ENCODE measurements at places on chromosomes 7 and 10.
A peak's percentile ranks its signal among the peaks of the same experiment; 100 is the strongest.

DNA sequence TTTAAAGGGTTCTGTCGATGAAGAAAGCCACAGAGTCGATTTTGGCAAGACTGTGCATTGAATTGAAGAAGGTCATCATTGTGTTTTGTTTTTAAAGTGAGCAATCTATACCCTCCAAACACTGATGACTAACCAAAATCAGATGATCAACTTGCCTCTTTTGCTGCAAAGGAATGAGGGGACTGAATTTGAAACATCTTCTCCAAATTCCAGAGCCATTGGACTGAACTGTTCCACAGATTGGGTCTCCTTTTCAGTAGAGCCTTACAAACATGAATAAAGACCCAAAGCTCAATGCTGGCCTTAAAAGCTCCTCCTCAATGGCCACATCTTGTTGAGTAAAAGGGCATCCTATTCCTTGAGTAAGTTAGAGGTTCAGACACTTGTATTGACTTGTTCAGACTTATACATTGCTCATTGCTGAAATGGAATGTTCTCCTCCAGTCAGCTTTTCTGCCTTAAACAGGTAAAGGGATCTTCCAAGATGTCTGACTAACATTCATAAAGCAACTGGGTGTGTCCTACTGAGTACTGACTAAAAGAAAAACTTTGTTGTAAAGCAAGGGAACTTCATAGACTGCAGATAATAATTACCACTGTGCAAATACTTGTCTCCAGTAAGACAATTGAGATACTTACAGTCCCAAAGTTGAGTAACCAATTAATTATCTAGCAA, 630.6 kb downstream of the KCNMA1 start:
- no peak for DNase-seq

DNA sequence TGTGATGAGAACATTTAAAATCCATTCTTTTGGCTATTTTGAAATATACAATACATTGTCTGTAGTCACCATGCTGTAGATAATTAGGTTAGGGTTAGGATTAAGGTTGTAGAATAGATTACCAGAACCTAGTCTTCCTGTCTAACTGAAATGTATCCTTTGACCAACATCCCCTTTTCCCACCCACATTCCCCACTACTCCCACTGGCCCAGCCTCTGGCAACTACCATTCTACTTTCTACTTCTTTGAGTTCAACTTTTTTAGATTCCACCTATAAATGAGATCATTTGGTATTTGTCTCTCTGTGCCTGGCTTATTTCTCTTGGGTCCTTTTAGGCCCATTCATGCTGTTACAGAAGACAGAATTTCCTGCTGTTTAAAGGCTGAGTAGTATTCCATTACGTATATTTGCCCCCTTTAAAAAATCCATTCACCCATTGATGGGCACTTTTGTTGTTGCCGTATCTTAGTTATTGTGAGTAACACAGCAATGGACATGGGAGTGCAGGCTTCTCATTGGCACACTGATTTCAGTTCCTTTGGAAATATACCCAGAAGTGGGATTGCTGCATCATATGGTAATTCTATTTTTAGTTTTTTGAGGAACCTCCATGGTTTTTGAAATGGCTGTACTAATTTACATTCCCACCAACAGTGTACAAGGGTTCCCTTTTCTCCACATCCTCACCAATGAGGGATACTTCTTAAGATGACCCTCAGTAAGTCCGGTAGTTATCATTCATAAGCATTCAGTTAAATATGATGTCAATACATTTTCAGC, 104.0 kb downstream of the RALA start:
- DNase-seq = no peak

DNA sequence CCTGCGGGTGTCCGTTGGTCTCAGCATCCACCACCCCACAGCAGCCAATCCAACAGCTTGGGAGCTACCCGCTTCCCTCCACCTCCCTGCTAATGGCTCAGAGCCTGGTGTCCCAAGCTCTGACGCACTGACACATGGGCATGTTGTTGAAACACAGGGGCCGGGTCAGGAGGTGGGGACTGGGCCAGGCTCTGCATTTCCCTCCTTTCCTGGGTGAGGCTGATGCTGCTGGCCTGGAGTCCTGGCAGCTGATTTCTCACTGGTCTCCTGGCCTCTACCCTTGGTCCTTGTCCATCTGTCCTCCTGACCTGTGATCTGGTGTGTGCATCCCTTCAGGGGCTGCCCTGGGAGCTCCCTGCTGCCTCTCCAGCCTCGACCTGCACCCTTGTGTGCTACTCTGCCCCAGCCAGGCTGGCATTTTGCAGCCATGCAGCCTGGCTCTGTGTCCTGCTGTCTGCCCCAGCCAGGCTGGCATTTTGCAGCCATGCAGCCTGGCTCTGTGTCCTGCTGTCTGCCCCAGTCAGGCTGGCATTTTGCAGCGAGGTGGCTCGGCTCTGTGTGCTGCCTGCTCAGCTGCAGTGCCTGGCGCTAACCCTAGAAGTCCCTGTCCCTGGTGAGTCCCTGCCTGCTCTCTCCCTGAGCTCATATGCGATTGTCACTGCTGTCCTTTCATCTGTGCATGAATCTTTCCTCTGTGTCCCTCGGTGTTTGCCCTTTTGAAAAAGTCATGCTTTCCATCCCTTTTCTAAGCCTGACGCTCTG, 14.0 kb downstream of the AMZ1 start:
- DNase-seq = no peak

GRCh38 chr10:29540016-29540415, 94.8 kb downstream of the SVIL start:
- DNase-seq = no peak

DNA sequence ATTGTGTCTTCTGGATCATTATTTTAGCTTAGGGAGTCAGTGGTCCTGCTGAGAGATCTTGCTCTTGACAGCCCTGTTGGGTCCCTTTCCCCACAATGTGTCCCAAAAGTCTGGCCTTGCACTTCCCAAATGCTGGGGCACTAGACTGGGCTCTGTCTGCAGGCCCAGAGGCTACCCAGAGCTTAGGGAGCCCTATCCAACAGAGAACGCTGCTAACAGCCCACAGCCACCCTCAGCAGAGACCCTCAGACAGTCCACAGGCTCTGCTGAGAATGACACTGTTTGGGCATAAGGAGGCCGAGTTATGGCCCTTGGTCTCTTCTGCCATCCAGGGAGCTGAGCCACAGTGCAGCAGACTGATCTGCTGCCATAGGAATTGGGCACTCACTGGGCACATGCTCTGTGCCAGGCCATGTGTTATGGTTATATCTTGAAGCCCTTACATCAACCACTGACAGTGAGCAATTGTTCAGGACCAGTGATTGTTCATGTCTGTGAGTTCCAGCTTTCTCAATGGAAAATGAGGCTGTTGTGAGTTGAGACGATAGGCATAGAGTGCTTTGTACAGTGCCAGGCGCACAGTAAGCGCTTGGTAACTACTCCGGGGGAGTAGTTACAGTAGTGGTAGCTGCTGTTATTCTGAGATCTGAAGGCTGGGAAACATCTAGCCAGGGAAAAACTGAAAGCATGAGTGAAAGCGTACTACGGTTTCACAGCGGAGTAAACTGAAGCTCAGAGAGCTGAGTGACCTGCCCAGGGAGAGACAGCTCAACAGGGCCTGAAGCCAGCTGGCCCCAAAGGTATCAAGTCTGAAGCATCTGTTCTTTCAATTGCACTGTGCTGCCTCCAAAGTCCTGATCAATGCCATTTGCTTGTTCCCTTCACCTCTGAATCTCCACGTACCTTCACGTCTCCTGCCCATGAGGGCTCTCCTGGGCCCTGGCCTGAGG, 77.6 kb upstream of the PRLHR start:
- no peak for DNase-seq

DNA sequence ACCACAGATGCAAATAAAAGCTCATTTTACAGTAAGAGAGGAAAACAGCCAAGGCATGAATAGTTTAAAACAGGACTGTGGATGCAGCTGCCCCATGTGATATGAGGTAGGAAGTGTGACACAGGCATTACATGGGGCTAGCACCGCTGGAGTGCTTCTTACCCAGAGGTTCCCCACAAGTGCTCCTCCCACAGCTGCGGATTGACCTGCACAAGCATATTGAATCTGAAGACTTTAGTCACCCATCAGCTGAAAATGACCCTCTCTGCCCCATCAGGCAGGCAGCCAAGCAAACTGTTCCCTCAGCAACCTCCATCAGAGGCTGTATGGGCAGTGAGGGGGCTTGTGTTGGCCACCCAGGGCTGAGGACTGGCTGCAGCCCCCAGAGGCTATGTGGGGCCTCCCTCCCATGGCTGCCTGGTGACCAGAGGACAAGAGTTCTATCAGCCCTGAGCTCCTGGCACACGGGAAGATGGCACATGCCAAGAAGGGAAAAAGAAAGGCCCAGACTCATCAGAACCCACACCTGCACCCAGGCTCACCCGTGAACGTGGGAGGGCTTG, 98.7 kb downstream of the TCERG1L start:
- peak; percentile 5 for DNase-seq

- DNase-seq = no peak
Measured at GRCh38 chr10:105024184-105024583, 383.1 kb downstream of the SORCS3 start.

GRCh38 chr7:157528785-157529341, 192.1 kb downstream of the DNAJB6 start:
- no peak for DNase-seq

- DNase-seq = no peak
Measured at GRCh38 chr7:47806701-47807103, 141.6 kb downstream of the PKD1L1 start.

DNA sequence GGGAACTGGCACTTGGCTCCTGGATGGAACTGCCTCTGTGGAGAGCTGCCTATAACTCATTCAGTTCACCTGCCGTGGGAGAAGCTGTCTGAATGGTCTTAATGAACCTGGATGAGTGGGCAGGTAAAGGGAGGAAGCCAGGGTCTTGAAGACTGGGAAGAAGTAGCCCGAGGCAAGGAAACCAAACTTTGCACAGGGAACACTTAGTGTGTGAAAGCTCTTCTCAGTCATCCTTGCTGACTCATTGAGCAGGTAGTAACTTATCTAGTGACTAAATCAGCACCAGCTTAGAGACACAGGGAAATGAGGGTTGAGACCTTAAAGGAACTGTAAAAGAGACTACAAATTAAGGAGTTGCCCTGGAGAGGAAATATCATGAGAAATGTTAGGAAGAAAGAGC, 9.9 kb downstream of the LRRC4 start:
- no peak for DNase-seq

DNA sequence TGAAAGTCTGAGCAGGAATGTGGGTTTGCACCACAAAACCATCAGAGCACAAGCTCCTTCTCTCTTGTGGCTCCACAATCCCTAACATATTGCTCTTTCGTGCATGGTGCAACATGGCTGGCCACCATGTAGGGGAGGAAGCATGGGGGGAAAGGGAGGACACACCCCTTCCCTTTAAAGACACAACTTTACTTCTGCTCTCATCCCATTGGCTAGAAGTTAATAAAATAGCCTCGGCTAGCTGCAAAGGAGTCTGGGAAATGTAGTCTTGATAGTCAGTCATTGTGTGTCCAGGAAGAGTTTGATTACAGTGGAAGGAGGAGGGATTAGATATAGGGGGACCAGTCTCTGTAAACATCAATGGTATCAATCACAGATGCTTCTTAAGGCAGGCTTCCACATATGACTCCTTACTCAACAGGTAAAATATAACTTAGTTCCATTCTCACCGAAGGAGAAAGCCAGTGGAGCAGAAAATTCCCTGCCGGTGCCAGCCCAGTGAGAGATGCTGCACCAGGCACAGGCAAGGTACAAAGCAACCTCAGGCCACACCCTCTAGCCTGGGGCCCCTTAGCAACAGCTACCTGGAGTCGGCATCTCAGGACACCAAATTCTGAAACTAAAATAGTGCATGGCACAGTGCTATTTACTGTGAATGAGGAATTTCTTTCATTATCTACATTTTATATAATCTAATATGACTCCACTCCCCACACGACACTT, 124.7 kb upstream of the CTBP2 start:
- DNase-seq = no peak

DNA sequence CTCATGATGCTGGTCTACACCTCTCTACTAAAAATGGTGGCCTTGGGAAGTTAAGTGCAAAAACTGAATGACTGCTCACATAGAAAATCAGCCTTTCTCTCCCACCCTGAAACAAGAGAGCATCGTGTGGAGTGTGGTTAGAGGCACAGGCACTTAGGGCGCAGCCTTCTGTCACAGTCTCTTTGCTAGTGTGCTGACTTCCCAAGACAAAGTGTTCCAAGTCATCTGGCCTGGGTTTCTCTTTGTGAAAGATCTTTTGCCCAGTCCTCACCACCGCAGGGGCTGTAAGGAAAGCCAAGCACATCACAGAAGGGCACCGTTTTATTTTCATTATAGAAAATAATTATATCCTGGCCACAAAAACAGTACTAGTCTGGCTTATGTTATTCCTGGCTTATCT, 12.5 kb downstream of the STN1 start:
- no peak for DNase-seq
